T-cell (primary cell): ENCODE measurements at places on chromosomes 2 and 18. TPM values are rescaled to one million over a fixed set of nuclear protein-coding genes. Genes with fewer than 3 reads are reported as not detected.

GRCh38 chr2:233223059-233223894, 28.2 kb upstream of the ATG16L1 start:
- DNase-seq, result no peak

The SPATA3 gene
- not detected for total RNA-seq

GRCh38 chr2:42459296-42459695, 34.5 kb downstream of the KCNG3 start:
- no peak for DNase-seq

DNA sequence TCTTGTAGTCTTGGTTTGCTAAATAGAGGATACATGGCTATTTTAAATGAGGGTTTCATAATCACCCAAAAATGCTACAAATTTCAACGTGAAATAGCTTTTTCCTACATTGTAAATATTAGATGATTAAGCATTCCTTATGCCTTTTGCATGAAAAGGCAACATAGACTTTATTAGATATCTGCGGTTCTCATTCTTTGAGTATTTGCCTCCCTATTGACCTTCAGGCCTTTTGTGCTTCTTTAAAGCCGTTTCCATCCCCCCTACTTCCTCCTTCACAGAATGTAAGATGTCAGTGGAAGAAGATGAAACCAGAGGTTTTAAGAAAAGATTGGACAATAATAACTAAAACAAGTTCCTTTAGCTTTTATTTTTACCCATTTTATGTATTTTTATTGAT, 144.1 kb downstream of the UBE2E3 start:
- DNase-seq, result no peak

DNA sequence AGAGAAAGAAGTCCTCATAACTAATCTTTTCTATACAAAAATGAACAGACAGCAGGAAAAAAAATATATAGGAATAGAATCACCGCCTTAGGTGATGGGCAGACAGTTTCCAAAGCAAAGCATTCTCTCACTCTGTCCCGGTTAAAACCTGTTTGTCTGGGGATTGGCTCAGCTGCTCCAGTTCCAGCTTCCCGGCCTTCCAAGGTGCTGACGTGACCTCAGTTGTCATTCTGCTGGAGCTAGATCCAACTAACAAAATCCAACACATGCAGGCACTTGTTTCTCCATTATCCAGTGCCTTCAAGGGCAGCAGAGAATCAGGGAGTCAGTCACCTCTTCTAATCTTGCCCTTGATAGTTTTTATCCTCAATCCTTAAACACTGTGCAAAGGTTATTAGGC, 52.8 kb downstream of the IKZF2 start:
- DNase-seq, result no peak

GRCh38 chr2:43058726-43059110, 167.7 kb downstream of the ZFP36L2 start:
- no peak for DNase-seq

The MARCO gene
- not detected for total RNA-seq
